ENCODE measurements at places on chromosomes 3 and 15.

GRCh38 chr3:195558602-195559001, 15.5 kb upstream of the PPP1R2 start:
- DNase-seq: no peak

- DNase-seq: no peak
These were observed 33.5 kb downstream of the HERC1 start for GRCh38 chr15:63800241-63800640.

GRCh38 chr3:192054881-192055280, 593.9 kb downstream of the PYDC2 start:
- no peak for DNase-seq

DNA sequence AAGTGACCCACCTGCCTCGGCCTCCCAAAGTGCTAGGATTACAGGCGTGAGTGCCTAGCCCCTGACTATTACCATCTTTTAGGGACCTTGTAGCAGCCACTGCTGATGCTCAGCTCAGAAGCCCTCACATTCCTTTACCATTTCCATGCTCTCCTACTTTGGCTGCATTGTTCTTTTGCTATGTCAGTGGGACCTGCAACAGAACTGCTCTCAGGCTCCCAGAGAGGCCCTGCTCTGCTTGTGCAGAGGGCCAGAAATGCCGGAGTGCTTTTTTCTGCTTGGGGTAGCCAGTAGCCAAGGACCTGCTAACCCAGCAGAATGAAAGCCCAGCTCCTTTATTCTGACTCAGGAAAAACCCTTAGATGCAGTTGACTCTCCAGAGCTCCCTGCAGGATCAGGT, 18.3 kb upstream of the PROK2 start:
- DNase-seq: no peak

- DNase-seq: no peak
These were observed 89.6 kb upstream of the TBC1D5 start for GRCh38 chr3:17832016-17832415.

Measured in stimulated activated CD4-positive, alpha-beta T cell treated with anti-CD3 and anti-CD28 coated beads, TNF-alpha, amount 100 ng/mL, for 4 hours (primary cell).